ENCODE measurements at places on chromosomes 7 and 10.

DNA sequence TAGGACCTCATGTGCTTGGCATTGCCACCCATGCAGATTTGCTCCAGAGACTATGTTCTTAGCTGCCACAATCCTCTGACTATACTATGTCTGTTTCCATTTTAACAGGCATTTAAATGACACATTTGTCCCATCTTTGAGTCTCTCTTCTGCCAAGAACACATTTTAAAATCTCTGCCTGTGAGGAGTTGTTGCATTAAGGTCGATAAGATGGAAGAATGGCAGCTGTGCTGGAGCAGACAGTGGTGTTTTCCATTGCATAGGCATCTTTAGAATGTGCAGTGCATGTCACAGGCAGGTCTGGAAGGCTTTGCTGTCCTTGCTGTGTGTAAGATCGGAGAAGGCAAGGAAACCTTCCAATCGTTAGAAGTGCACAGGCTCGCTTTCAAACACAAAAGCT, 70.9 kb upstream of the CELF2 start:
- no peak for DNase-seq

DNA sequence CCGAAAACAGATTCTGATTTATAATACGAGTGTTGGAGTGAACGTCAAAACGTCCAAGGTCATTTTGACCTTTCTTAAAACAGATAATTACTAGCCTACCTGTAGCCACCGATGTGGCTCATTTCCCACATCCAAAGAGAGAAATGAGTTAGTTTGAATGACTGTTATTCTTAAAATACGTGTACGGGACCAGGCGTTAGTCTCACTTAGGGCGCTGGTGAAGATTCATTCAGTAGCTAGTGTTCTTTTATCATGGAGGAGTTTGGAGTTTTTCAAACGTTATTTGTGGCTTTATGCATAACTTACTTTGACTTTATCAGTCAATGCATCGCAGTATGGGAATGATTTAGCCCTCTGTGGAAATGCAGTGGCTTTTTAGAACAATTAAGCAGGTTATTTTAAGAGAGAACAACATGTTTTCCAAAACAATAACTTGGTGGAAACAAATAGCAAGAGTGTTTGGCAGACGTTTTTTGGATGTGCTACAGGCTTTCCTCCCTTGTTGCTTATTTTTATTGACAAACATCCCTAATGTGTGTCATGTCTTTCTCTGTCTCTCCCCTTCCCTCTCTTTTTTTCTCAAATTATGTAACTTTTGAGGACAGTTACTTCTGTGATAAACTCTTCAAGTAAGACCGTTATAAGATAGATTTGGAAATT, 1.6 kb downstream of the BICC1 start:
- no peak for DNase-seq

DNA sequence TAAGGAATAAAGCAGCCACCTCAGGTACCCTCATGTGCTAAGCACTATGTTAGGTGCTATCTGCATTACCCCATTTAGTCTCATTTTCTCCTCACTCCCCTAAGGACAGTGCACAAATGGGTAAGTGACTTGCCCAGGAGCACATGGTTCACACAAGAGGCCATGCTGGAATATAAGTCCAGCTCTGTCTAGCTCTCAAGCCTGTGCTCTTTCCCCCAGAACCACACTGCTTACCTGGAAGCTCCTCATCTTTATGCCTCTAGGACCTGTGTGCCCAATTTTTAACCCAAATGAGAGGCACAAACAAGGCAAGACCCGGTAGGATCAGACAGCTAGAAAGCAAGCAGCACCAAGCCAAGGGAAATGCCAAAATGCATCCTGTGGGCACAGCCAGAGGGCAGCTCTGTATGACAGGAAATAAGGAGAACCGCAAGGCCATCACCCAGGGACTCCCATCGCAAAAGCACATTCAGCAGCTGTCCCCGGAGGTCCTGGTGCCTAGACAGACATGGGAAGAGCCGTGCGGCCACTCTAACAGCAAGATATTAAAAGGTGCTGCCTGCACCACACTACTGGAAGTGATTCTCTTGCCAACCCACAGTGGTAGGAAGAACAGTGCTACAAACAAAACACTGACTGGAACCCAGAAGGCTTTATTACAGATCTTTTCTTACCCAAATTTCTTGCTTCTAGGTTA, 88.1 kb downstream of the GSAP start:
- peak; percentile 50 for DNase-seq

GRCh38 chr10:88193018-88193417, 329.6 kb downstream of the PTEN start:
- DNase-seq, result no peak

DNA sequence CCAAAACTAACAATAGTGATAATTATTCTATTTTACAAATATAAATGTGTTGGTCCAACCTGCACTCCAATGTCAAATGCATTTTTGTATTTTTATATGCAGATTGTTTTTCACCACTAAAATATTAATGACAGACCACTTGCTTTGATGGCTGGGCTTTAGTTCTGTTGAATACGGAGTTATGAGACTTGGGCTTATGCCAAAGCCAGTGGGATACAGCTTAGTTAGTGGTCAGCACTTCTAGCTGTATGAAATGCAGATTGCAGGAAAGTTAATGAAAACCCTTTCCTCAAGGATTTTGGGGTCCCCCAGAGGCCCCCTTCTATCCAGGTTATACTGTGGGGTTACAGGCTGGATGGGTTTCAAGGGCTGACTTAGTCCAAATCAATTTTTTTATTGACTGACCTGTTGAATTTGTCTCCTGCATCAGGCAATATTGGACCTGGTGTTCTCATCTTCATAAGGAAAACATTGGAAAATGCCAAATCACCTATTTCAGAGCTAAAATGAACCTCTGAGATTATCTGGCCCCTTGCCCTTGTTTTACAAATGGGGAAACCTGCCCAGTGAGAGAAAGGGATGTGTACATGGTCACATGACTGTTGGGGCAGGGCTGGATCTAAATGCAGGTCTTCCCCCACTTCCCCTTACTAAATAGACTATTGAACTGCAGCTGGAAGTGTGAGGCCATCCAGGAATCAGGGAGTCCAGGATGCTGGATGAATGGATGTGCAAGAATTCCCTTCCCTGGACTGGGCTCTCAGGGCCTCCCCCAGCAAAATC, 1085.3 kb downstream of the KCNMA1 start:
- no peak for DNase-seq

GRCh38 chr7:74452748-74453321, 871 bp upstream of the GTF2IRD1 start:
- peak; percentile 21 for DNase-seq
